ENCODE measurements at places on chromosomes 4 and X.

GRCh38 chrX:68204521-68205038, 228.7 kb downstream of the OPHN1 start:
- DNase-seq: no peak

- DNase-seq: no peak
Measured at GRCh38 chr4:188214861-188215260, 75.6 kb downstream of the TRIML1 start.

DNA sequence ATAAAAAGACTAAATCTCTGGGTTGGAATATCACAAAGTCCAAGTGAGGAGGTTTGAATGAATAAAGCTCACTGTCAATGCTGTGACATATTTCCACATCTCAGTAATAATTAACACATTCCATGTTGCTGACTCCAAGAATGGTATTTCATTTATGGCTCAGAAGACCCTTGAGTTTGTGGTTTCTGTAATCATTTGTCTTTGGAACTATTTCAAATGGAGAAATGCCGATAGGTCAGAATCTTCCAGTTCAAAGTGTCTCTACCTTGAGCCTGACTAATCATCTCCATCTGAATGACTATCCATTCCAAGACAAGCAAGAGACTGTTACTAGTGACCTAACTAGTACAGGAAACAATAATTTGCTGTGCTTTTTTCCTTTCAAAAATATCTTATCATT, 24.2 kb upstream of the SLC2A9 start:
- DNase-seq: no peak

GRCh38 chr4:122896270-122896669, 26.1 kb downstream of the NUDT6 start:
- DNase-seq: no peak

- DNase-seq: no peak
Measured at GRCh38 chrX:17882680-17883079, 21.6 kb upstream of the RAI2 start.

GRCh38 chr4:38179690-38180377, 219.6 kb downstream of the PTTG2 start:
- DNase-seq: peak; percentile 92

DNA sequence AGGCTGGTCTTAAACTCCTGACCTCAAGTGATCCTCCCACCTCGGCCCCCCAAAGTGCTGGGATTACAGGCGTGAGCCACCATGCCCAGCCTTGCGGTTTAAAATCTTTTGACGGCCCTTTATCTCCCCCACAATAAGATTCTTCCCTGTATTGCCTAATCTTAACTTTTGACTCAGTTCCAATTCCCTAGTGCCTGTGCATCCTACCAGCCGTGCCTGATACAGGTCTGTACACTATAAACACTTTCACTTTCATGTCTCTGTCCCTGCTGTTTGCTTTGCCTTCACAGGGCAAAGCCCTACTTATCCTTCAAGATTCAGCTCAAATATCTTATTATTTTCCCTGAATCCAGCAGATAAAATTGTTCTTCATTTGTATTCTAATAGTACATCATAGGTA, 74.6 kb downstream of the WDR44 start:
- no peak for DNase-seq

GRCh38 chr4:168451331-168451730, 29.0 kb downstream of the DDX60L start:
- no peak for DNase-seq

- no peak for DNase-seq
Measured at GRCh38 chr4:22721204-22721603, 28.5 kb downstream of the GBA3 start.

- no peak for DNase-seq
Measured at GRCh38 chr4:91089178-91089577, 962.0 kb downstream of the CCSER1 start.

DNA sequence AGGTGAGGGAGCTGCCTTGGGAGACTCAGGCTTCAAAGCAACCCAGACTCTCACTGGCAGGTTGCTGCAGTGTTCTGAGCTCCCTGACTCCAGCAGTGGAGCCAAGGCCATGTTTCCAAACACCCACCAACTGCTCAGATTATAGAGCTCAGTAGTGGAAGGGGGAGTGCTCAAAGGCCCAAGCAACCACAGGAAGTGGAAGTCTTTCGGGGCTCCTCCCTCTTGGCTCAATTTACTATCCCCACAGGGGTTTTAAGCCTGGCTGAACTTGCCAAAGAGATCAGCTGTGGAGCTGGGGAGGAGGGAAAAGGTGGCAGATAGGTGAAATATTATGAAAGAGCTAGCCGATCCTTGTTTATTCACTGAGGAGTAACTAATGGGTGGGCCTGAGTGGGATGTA, 82.5 kb downstream of the HPRT1 start:
- DNase-seq: peak; percentile 63

- DNase-seq: no peak
Measured at GRCh38 chrX:8749697-8750096, 17.8 kb upstream of the ANOS1 start.

- no peak for DNase-seq
Measured at GRCh38 chr4:157128395-157128794, 52.4 kb downstream of the GLRB start.

GRCh38 chr4:76001700-76002099, 5.6 kb downstream of the CXCL9 start:
- DNase-seq: no peak

DNA sequence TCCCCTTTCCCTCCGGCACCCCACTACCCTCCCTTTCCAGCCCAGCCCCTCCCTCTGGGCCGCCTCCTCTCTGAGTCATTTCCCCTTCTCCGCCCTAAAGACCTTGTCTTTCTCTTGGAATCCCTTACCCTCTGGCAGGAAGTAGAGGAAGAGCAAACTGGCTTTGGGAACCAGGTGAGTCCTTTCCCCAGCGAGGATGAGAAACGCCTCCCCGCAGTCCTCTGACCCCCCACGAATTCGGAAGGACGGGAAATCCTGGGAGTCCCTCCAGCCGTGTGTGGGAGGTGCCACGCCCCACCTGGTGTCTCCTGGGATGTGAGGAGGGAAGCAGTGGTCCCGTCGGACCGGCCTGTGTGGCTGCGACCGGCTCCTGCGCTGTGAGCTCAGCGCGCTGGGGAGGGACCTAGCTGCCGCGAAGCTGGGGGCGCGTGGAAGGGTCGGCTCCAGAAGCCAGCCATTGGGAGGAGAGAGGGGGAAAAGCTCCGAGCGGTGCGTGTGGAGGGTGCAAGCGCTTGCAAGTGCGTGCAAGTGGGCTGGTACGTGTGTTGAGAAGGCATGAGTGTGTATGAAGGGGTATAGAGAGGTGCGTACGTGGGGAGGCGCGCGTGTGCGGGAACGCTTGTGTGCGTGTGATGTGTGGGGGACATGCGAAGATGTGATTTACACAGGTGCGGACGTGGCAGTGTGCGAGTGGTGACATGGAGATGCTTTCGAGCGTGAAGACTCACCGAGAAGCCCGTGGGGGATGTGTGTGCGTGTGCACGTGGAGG, 46.3 kb downstream of the TEX13B start:
- peak; percentile 80 for DNase-seq

DNA sequence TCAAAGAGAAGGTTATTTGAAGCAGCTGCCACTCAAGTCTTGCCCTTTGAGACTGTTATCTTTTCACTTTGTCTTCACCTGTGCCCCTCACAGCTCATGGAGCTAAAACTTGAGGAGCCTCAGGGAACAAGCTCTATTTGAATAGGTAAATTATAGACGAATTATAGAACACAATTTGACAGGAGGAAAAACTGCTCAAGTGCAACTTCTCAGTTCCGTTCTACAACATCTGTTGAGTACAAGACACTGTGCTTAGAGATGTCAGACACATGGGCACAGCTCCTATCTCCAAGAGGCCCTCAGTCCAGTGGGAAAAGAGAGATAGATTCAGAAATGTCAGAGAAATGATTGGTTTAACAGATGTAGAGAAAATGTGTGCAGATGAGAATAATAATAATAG, 5.1 kb downstream of the PPP1R2C start:
- DNase-seq: no peak

GRCh38 chr4:37762294-37762990, 64.0 kb upstream of the PGM2 start:
- DNase-seq: peak; percentile 54

DNA sequence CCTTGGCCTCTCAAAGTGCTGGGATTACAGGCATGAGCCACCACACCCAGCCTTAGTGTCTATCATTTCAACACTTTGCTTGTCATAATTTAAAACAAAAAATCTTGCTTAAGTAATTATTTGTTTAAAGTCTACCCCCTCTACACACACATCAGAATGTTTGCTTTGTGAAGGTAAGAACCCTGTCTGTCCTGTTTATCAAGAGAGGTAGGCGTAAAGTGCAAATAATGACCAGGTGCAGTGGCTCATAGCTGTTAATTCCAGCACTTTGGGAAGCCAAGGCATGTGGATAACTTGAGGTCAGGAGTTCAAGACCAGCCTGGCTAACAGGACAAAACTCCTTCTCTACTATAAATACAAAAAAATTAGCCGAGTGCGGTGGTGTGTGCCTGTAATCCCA, 326.7 kb upstream of the CLNK start:
- no peak for DNase-seq

- DNase-seq: no peak
Measured at GRCh38 chr4:184898793-184899192, 73.0 kb upstream of the ACSL1 start.

DNA sequence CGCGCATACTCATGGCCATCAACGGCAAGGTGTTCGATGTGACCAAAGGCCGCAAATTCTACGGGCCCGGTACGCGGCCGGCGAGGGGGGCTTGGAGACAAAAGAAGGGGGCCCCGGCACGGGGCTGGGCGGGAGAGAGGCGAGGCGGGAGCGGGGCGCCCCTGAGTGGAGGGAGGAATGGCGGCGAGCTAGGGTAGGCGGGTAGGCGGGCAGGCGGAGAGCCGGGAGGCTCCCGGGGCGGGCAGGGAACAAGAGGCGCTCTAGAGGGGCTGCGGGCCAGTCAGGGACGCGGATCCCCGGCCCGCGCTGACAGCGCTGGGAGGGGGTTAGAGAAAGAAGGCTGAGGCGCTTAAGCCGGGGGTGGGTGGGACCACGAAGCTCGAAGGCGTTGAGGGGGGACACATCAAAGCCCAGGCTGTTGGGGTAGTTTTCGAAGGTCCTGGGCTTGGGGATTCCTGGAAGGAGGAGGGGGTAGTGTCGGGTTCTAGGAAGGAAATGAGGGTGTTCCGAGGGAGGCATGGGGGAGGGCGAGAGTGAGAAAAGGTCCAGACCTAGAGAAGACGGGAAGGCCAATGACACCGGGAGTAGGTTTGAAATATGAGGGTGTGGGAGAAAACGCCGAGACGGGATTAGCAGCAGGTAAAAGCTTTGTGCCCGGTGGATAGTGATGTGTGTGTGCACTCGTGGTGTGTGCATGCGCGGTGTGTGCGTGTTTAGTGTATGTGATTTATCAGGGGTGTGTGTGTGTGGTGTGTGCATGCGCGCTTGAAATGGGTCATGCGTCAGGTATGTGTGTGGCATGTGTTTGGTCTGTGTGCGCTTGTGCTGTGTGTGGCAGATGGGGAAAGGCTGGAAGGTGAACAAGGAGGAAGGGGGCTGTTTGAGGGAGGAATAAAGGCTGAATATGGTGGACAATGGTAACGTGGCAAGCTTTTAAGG, 807 bp downstream of the PGRMC1 start:
- DNase-seq: peak; percentile 44

DNA sequence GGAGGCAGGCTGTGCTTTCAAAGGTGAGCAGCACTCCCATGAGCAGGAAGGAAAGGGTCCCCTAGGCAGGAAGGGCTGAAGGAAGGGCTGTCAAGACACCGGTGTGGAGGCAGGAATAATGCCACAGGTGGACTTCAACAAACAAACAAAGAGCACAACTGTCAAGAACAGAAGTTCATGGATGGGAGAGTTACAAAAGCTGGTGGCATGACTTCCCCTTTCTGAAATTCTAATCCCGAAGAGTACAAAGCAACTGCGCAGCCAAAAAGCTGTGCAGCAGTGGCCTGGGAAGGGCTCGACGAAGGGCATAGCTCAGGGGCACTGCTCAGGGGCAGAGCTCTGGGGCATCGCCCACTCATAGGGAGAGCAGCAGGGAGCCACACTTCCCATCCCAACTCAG, 582.3 kb upstream of the DIPK2B start:
- no peak for DNase-seq

- peak; percentile 33 for DNase-seq
Measured at GRCh38 chr4:8831221-8832112, 40.2 kb downstream of the HMX1 start.

- no peak for DNase-seq
Measured at GRCh38 chrX:29148511-29148910, 561.3 kb downstream of the IL1RAPL1 start.

DNA sequence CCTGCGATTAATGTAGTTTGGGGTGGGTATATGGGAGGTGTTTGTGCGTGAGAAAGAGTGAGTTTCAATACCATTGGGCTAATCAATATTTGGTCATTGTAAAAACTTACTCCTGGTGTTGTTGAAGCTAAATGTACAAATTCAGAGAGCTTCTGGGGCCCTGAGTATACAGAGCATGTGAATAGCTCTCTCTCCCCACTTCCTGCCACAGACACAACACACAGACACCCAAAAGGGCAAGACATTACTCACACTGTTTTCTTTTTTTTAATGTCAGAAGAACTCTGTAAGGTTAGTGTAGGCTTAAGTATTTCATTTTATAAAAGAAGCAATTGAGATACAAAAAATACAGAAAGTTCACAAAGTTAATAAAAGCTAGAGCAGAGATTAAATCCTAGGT, 151.3 kb upstream of the KCNIP4 start:
- DNase-seq: no peak

DNA sequence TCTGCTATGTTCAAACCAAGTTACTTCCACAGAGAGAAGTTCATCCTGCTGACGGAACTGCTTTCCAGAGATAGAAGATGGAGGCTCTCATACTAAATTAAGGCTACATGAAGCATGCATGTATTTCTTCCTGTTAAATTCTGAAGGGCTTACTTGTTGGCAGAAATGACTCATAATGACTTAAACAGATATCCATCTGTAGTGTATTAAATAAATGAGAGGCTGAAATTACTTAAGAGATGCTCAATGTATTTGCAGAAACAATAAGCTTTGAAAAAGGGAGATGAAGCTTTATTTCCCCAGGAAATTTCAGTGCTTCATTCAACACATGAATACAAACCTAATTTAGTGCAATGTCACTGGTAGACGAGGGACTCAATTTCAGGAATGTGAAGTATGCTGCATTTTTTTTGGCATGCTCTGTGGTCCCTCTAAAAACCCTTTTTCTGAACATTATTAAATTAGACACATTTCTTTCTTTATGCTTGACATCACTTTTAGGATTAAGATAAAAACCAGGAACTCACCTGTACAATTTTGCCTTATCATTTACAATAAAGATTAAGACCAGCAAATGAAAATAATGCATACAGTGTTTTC, 759.1 kb upstream of the POU3F4 start:
- no peak for DNase-seq

- no peak for DNase-seq
Measured at GRCh38 chrX:108875548-108875947, 139.2 kb upstream of the IRS4 start.

DNA sequence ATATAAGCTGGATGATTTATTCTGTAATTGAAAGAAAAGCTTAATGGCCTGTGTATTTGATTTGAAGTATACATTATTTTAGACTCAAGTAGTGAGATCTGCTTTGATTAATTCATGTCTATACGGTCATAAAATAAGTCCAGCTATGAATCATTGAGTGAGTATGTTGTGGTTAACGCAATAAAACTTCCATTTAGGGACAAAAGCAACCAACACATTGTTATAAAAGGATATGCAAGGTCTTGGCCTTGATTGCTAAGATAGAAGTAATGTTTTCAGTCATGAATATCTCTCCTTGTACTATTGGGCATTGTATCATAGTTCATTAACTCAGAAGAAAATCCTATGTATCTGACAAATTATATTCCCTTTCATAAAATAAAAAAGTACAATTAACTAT, 162.1 kb downstream of the EPHA5 start:
- no peak for DNase-seq

- DNase-seq: no peak
Measured at GRCh38 chr4:87078987-87079486, 141.4 kb downstream of the KLHL8 start.

GRCh38 chrX:53048169-53049126, at the start of gene GPR173:
GPR173 (plus strand) TSS chrX:53048789; CDS start chrX:53076622, 27,833 bp downstream.
- DNase-seq: peak; percentile 85

All from endodermal cell (in vitro differentiated cells).